Kidney glomerular epithelial cell (primary cell): ENCODE measurements at places on chromosomes 1 and 21.

DNA sequence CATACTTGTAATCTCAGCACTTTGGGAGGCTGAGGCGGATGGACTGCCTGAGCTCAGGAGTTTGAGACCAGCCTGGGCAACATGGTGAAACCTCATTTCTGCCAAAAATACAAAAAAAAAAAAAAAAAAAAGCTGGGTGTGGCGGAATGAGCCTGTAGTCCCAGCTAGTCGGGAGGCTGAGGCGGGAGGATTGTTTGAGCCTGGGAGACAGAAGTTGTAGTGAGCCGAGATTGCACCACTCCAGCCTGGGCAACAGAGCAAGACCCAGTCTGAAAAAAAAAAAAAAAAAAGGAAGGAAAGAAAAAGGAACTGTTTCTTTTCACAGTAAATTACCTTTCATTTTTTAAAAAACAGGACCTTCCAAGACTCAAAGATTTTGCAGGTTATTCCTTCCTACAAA is 29.5 kb downstream of the LIN9 start:
- DNase-seq, result no peak

- DNase-seq, result no peak
These were observed 7.2 kb downstream of the LGALS8 start for GRCh38 chr1:236530959-236531358.

DNA sequence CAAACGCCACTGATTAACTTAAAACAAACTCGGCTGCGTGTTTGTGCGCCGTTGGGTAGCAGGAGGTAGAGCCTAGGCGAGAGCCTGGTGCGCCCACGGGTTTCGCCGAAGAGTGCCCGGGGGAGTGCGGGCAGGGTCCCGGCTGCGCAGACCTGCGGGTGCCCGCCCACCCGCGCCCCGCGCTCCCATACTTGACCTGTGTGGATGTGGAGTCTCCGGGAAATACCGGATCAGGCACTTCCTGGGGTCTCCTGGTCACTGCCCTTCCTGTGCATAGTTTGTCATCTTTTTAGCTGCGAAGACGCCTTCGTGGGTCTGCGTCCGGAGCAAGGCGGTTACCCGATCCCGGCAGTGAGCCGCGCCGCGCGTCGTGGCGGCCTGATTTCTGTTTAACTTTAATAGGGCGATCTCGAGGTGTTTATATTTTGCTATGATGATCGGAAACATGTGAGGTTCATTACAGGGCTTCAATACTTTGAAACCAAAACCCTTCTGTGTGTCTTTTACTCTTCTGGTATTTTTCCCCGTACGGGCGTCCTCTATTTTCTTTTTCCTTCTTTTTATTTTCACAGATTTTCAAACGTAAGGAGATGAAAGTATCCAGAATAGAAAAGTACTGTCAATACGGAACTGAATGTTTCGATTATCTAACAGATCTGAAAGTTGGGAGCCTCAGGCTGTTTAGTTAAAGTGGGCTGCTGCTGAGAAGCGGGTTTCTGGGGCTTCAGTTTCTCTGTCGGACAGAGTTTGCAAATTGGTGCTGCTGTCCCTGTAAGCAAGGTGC is 15.2 kb downstream of the NR5A2 start:
- no peak for DNase-seq

- DNase-seq, result no peak
These were observed 147.4 kb downstream of the PDE4B start for GRCh38 chr1:65940126-65940525.

- no peak for DNase-seq
These were observed 176.5 kb downstream of the PSMG1 start for GRCh38 chr21:39006571-39007311.

DNA sequence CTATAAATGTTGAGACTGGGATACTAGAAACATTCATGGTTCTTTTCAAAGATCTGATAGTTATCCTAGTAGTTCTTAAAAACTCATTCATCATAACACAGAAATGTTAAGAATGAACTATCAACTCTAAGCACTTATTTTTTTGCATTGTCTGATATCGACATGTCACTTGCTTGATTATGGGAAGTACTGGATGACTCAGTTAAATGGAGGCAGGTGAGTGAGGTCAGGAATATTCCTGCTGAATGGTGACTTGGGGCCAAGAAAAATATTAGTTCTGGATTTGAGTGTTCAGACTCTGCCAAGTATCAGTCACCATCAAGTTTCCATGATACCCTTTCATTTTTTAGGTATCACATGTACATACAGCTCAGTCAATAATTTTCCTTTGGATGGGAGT is 63.6 kb downstream of the NEK7 start:
- peak; percentile 91 for DNase-seq

DNA sequence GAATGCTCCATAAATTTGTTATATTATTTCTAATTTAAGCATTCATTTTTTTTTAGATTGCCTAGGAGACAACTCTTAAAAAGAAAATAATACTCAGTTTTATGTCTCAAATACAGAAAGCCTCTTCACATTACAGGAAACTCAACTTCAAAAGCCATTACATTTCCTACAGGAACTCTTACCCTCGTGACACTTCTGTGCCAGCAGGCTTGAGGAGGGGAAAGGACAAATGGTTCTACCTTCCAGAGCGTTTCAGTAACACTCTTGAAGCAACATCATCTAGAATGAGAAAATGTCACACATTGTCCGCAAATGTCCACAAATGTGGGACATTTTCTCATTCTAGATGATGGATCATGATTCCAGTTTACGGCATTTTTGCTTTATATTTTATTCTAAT is 51.7 kb downstream of the PTPN14 start:
- no peak for DNase-seq

DNA sequence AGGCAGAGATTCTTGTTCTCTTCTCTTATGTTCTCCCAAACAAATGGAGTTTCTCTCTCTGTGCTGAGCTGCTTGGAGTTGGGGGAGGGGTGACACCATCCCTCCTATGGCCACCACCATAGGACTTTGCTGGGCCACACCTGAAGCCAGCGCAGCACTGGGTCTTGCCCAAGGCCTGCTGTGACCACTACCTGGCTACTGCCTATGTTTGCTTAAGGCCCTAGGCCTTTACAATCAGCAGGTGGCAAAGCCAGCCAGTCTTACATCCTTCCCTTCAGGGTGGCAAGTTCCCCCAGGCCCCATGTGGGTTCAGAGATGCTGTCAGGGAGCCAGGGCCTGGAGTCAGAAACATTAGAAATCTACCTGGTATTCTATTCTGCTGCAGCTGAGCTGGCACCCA is 6.3 kb upstream of the MTARC2 start:
- no peak for DNase-seq

GRCh38 chr1:163106364-163106987 is 37.3 kb downstream of the RGS4 start:
- no peak for DNase-seq

- no peak for DNase-seq
These were observed 169.1 kb downstream of the DYRK1A start for GRCh38 chr21:37535672-37536071.
